ENCODE measurements at places on chromosomes 3 and 15. TPM values are rescaled to one million over a fixed set of nuclear protein-coding genes. Genes with fewer than 3 reads are reported as not detected.

KIF23 gene
- 55.4 TPM for total RNA-seq

GOLGA6L9 gene
- total RNA-seq, result 1.2 TPM

UBA5 gene
- 33.4 TPM for total RNA-seq

SLC6A11 gene
- total RNA-seq, result not detected

ATP10A gene
- 1.8 TPM for total RNA-seq

GOLGA8G gene
- total RNA-seq, result not detected

SI gene
- total RNA-seq, result not detected

KLHL6 gene
- not detected for total RNA-seq

SYNPR gene
- total RNA-seq, result not detected

NUDT16 gene
- 13.1 TPM for total RNA-seq

NECTIN3 gene
- total RNA-seq, result 34.6 TPM

CRBN gene
- total RNA-seq, result 38.7 TPM

PROS1 gene
- 8.6 TPM for total RNA-seq

FETUB gene
- not detected for total RNA-seq

IGSF11 gene
- not detected for total RNA-seq

CCNB2 gene
- total RNA-seq, result 141 TPM

UNC13C gene
- total RNA-seq, result not detected

EXD1 gene
- not detected for total RNA-seq

DAZL gene
- total RNA-seq, result not detected

GRIP2 gene
- not detected for total RNA-seq

IL5RA gene
- not detected for total RNA-seq

HHLA2 gene
- not detected for total RNA-seq

SPATA12 gene
- total RNA-seq, result under 0.01 TPM

NRG4 gene
- not detected for total RNA-seq

Measured in bronchus fibroblast of lung (primary cell).